ENCODE measurements at places on chromosomes 5 and 9.

DNA sequence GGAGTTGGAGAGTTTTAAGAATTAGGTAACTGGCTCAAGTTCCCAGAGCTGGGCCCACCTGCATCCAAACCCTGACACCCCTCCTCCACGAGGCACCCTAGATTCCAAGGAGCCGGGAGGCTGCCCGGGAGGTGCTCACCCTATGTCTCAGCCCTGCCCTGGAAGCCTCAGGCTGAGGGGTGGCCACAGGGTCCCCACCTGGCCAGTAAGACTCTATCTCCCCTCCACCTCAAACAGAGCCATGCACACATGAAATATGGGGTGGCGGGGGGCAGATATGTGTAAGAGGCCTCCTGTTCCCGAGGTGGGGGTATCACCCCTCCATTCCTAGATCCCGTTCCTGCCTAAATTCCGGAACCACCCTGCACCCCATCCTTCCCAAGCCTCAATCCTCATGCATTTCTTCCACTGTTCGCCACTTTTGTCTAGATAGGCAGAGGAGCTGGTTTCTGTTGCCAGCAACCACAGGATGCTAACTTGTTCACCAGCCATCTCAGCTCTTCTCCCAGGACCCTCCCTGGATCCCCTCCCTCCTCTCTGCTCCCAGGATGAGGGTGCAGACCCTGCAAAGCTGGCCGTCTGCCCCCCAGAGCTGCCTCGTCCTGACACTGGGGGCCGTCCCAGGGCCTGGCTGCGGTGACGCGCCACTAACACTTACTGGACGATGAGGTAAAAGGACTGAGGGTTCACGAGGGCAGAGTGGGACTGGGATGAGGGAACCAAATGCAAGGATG, 44.1 kb downstream of the COL23A1 start:
- no peak for DNase-seq

- DNase-seq, result peak; percentile 62
These were observed at the start of gene SAPCD2 for GRCh38 chr9:137070201-137070905. Gene SAPCD2, minus strand, starts transcription at chr9:137070557. Its CDS starts 97 bp downstream, at chr9:137070460.

DNA sequence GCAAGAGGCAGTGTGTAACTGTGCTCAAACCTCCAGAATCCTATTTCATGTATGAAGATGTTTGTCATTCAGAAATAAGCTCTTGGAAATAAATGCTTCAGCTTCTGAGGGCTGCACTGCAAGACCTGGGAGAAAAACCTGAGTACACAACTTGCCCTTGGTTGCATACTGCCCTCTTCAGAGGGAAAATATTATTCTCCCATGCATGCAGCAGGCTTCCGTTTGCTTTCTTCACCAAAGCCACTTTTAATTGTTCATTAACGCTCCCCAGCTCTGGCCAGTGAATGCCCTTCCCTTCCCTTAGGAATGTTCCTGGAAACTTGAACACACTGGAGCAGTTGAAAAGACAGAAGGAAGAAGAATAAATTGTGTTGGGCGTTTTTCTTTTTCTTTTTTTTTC, 2.5 kb upstream of the WHRN start:
- no peak for DNase-seq

GRCh38 chr9:85541876-85542275, 199.9 kb downstream of the AGTPBP1 start:
- DNase-seq, result no peak

- no peak for DNase-seq
These were observed 28.4 kb downstream of the PCSK5 start for GRCh38 chr9:75918909-75919308.

GRCh38 chr5:131633830-131634229, 1.2 kb downstream of the RAPGEF6 start:
- DNase-seq, result no peak

GRCh38 chr9:79559495-79560181, 12.1 kb upstream of the TLE4 start:
- no peak for DNase-seq

- DNase-seq, result no peak
These were observed 2.4 kb upstream of the RXFP3 start for GRCh38 chr5:33933723-33934169.

GRCh38 chr9:98867103-98867428, 59.6 kb downstream of the GALNT12 start:
- DNase-seq, result no peak

DNA sequence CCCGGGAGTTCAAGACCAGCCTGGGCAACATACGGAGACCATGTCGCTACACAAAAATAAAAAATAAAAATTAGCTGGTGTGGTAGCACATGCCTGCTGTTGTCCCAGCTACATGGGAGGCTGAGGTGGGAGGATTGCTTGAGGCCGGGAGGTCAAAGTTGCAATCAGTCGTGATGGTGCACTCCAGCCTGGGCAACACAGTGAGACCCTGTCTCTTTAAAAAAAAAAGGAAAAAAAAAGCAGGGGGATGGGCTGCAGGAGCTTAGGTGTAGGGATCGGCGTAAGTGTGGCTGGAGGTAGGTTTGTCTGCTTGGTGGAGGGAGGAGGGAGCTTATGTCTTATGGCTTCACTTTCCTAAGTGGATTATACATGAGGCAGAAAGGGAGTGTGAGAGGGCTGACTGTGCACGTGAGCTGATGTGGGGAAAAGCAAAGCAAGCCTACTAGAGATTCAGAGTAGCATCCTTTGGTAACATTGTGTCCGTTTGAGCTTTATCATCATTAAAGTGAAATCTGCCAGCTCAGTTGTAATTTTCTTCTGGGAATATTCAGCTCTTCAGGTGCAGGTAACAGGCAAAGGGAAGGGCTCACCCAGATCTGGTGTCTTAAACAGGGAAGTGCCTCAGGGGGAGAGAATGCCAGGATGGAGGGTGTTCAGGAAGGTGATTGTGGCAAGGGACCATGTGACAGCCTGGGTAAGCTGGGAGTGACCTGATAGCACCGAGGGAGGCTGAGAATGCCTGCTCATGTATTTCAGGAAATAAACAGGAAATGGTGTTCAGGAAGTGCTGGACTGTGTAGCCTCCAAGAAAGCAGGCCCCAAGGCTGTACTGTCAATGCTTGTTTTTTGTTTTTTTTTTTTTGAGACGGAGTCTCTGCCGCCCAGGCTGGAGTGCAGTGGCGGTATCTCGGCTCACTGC, 17.6 kb upstream of the SETX start:
- DNase-seq, result no peak
